Upper lobe of right lung (tissue), 1 donor: ENCODE measurements at places on chromosomes 1 and 21. TPM values are rescaled to one million over a fixed set of nuclear protein-coding genes. Genes with fewer than 3 reads are reported as not detected.

DNA sequence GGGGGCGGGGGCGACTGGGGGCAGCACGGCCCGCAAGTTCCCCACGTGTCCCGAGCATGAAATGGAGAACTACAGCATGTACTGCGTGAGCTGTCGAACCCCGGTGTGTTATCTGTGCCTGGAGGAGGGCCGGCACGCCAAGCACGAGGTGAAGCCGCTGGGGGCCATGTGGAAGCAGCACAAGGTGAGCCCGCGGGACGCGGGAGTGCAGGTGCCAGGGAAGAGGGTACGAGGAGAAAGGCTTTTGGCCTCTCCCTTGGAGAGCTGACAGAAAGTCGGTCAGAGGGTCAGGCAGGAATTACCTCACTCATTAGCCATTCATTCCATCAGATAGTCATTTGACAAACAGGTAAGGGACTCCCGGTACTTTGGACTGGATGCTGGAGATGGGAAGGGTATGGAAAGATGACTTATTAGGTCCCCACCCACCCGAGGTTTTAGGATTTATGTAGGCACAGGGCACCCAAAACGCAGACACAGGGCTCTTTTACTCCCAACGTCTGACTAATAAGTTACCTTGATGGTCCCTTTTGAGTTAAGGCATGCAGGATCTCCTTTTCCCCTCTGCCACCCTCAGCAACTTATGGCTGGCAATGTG lies 2.1 kb downstream of the TRIM67 start:
- DNase-seq, result no peak

DNA sequence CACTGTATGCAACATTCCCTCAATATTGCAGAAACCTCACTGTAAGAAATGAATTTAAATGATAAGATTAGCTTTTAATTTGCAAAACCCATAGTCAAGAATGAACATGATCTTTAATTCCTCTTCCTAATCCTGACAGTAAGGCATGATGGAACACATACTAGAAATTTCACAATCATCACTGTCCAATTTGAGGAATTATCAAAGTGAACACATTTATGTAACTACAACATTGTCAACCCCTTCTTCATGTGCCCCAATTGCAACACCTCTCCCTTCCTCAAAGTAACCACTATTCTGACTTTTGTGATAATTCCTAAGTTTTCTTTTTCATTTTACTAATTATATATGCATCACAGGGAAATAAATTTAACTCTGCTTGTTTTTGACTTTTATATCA lies 103.1 kb downstream of the LHX8 start:
- DNase-seq, result no peak

Gene CELA2B
- not detected for total RNA-seq

Gene ZNF670
- total RNA-seq, result 3.2 TPM

DNA sequence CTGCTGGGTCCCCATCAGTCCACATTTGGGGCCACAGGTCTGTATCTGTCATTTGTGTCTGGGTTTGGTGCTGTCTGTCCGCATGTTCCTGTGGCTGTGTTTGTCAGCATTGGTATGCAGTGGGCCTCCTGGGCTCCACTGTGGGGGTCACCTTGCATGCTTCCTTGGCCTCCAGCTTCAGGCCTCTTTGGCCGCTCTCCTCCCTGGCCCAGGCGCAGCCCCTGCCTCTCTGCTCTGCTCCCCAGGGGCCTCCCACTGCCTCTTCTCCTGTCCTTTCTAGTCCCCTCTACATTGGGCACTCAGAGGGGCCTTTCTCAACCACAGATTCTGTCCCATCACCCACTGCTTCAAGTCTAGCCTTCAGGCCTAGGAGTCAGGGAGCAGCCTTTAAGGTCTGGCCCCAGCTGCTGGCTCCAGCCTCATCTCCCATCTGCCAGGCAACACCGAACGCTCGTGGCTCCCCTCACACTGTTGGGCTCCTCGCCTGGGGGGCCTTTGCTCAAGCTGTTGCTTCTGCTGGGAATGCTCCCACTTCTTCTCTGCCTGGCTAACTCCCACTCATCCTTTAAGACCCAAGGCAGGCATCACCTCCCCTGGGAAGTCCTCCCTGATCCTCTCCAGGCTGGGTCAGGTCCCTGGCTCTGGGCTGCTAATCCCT lies 14.6 kb downstream of the ZNF362 start:
- no peak for DNase-seq
